ENCODE measurements at places on chromosomes 2 and 18.

- no peak for DNase-seq
These were observed 249.2 kb downstream of the TXNL1 start for GRCh38 chr18:56389190-56389589.

DNA sequence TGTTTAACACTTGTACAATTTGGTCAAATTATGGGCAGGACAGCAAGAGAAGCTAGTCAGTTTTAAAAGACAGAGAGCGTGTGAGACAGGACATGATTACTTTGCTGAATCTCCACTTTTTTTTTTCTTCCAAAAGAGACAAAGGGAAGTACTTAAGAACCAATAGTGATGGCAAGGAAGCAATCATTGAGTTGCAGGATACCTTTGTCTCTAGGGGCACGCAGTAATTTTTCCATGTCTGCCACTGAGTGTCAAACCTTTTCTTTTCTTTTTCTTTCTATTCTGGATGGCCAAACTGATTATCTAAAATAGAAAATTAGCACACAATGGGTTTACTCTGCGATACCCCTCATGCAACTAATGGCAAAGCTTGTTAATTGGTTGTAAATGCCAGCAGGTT lies 533.0 kb downstream of the PLCL1 start:
- DNase-seq, result no peak

GRCh38 chr2:193935114-193935513 lies 1721.9 kb upstream of the SLC39A10 start:
- DNase-seq, result no peak

GRCh38 chr18:36578871-36579710 lies 249.7 kb downstream of the TPGS2 start:
- no peak for DNase-seq

- DNase-seq, result no peak
These were observed 151.4 kb upstream of the SIX3 start for GRCh38 chr2:44789971-44790721.

DNA sequence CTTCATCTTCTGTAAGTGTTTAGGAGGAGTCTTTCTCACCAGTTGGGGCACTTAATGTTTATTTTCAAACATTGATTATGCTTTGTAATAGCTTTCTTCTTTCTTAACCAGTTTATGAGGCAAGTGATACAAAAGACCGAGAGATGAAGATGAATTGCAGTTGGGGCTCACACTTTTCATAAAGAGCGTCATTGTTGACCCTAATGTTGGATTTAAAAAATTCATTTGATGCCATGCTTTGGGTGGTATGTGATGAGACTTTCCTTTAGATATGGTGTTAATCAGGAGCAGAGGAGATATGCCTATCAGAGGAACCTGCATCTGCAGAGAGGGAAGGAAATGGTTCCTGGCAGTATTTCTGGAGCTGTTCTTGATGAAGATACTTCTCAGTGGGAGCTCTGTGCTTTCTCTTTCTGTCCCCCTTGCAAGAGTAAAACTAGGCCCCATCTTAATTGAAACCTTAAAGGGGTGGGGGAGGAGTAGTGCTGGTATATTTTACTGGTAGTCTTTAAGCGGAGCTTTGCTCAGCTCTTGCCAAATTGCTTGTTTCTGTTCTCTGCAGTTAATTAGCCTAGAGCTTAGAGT lies 2.3 kb downstream of the EML4 start:
- no peak for DNase-seq

DNA sequence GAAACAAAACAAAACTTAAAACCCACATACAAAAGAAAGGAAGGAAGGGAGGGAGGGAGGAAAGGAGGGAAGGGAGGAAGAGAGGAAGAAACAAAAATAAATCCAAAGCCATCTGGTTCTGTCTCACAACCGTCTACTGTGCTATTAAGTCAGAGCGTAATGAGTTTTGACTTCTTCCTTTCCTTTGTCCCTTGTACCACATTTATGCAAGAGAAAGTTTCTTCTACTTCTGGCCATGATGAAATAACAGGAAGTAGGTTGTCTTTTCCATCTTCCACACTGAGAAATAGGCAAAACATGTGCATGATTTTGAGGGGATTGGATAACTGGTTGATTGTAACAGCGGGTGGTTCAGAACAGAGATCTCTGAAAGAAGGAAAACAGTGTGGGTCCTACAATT lies 121.4 kb downstream of the CTAGE1 start:
- no peak for DNase-seq

GRCh38 chr2:205060269-205060668 lies 515.0 kb downstream of the PARD3B start:
- no peak for DNase-seq

- no peak for DNase-seq
These were observed 73.8 kb downstream of the CAVIN2 start for GRCh38 chr2:191773136-191773535.

GRCh38 chr2:29361231-29361630 lies 246.0 kb downstream of the CLIP4 start:
- DNase-seq, result no peak

DNA sequence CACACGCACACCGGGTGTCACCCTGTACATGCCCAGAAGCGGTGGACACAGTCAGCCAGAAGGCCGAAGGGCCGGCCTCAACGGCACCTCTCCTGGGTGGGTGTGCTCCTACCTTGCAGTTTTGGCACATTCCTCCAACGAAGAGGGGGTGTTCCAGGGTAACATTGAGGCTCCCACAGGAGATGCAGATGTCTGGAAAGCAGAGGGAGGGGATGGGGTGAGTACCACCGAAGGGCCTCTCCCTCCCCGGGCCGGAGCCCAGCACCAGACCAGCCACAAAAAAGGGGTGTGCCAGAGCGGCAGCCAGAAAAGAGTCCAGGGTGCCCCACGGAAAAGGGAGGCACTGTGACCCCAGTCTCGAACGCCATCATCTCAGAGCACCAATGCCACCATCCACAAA lies 76.8 kb upstream of the POMC start:
- DNase-seq, result no peak

DNA sequence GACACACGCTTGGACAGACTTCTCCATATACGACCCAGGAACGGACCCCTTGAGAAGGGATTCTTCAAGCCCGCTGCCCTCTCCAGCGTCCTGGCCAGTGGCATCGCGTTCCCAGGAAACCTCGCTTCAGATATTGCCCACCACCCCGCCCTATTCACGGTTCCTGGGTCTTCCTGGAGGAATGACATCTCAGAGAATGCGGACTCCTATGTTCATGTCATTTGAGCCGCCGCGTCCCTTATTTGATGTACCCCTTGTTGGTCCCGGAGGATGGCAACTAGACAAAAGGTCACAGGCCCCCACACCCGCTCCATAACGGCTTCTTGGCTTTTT lies 588 bp upstream of the CCDC93 start:
- no peak for DNase-seq

GRCh38 chr2:160460333-160460731 lies 33.3 kb downstream of the RBMS1 start:
- DNase-seq, result no peak

GRCh38 chr2:58376592-58376991 lies 135.5 kb upstream of the FANCL start:
- no peak for DNase-seq

DNA sequence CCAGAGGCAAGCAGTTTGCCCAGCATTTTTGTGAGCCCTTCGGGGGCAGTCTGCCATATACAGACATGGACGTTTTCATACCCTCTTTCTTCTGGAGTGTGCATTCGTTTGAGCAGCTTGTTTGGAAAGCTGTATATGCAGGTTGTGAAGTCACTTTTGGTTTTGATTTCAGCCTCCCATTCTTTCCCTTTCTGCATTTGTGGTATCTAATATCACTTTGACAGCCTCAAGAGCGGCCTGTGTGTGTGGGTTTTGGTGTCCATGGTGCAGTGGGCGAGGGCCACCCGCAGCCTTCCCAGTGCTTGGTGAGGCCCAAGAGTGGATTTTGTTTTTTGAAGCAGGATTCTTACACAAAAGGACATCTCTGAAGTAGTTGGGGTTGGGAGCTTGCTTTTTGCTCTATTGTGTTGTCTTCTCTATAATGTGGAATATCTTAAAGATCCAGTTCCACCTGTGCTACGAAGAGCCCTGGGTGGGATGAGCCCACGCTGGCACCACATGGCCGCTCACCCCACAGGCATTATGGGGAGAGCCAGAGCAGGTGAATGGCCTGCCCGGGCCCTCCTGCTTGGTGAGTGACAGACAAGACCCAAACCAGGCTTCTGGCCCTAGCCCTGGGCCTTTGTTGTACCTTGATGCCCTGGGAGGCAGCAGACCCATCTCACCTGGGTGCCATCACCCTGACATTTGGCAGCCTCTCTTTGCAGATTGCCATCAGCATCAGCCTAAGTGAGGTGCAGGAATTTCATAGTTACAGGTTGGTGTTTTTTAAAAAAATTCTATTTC lies 29.5 kb downstream of the INPP4A start:
- DNase-seq, result no peak

DNA sequence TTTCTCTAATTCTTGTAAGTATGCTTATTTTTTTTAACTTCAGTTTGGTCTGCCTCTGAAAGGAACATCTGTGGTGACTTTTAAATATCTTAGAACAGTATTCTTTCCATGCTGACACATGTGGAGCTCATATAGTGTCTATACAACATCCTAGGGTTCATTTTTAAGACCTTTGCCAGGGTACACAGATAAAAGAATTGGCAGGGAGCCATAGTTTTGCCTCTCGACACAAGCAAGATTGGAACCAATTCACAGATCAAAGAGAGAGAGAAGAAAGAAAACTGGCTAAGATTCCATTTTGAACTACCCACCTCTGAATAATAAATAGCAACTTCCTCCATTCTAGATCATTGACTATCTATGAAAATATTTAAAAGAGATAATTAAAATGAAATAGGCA lies 142.7 kb upstream of the ST6GAL2 start:
- DNase-seq, result no peak

DNA sequence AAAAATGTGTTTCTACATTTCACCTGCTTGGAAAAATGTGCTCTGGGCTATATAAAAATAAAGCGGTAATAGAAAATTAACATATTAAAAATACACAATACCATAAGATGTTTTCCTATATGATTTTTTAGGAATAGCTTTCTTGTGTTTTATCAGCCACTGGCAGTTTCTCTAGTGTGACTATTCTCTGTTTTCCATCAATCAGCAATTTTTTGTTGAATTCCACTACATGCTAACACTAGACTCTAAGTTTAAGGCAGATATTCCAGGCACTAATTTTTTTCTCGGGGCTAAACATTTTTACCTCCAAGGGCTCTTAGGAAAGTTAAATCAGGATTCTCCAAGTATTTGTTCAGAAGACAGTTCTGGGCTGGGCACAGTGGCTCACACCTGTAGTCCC lies 140.5 kb downstream of the SPHKAP start:
- no peak for DNase-seq

- DNase-seq, result no peak
These were observed 45.7 kb downstream of the CCDC93 start for GRCh38 chr2:117967977-117968718.

- no peak for DNase-seq
These were observed 9.9 kb downstream of the COL3A1 start for GRCh38 chr2:188984065-188984491.

GRCh38 chr18:58721566-58722239 lies 50.4 kb downstream of the MALT1 start:
- no peak for DNase-seq

GRCh38 chr2:234249873-234250272 lies 199.4 kb downstream of the SPP2 start:
- no peak for DNase-seq

DNA sequence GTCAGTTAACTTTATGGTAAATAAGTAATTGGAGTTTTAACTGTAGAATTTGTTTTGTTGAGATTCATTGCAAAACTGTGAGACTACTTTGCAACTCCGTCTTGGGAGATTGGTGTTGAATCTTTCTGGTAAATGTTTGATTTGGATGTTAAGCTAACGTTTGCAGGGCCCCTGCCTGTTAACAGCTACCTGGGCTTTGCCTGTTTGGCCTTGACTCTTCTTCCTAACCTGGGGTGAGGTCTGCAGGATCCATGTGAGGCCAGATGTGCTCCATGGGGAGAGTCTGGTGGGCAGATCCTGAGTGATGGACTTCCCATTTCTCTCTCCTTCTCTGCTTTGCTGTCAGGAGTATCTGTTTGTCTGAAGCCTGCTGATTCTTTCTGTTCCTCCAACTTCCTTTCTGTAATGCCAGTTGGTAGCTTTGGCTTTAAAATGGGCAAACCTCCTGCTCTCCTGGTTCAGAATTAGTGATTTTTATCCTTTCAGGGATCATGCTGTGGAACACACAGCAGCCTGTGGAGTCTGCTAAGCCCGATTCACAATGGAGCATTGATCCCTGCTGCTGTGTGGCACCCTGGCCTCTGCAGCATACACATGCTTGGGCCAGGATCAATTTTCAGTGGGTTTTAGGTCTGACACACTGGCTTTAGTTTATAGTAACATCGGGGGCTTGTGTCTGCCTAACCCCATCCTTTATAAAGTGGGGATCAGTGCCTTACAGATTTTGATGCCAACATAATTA lies 36.3 kb downstream of the PTPRM start:
- DNase-seq, result no peak

- DNase-seq, result no peak
These were observed 216.8 kb downstream of the VAPA start for GRCh38 chr18:10130606-10131005.

DNA sequence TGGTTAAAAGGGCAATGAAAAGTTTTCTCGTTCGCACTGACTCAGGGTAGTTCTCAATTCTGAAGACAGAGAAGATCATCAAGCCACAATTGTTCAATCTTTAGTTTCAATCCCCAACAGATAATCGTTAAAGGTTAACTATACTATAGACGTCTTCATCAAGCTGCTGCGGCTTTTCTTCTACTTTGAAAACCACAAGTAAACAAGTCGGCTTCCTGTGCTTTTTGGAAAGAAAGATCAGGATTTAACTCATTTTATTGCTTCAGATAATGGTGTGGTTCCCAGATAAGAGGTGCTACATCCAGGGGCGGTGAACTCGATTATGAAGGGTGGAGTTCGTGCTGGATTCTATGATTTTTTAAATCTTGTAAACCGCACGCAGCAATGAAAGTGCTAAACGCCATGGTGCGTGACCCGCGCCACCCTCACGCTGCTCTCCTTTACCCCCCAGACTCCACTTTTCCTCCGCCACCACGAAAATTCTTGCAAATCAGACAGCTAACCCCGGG lies 545 bp upstream of the CDCA7 start:
- DNase-seq, result no peak

DNA sequence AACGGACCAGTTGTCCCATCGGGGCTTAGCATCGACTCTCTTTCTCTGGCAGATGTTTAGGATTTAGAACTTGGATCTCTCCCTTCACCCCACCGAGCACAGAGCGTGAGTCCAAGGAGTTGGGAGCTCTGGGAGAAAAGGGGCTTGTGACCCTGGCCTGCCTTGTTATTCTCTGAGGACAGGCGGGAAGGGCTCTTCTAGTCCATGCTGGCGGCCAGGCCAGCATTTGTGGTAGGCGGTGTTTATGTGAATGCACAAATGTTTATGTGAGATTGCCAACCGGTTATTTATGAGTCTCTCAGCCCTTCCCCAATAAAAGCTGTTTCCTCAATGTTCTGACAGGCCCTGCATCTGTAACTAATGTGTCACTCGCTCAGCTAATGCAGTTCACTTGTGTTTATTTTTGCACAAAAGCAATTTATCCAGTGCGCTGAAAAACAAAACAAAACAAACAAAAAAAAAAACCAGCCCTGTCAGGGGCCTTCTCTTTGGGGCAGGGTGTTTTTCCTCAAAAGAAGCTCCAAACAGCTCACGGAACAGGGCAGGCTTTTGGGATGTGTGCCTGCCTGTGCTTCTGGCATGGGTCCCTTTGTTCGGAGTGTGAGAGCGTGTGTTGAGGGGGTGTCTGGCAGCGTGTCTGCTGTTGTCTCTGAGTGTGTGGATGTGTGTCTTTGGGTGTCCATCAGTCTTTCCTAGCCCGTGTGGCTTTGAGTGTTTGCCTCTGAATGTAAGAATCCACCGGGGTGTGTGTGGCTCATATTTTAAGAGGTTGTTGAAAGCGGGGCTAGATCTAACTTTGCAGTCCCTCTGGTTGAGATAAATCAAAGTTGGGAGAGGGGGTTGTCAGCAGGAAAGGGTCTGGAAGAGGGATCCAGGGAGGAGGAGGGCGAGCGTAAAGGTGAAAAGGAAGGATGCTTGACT lies 52.8 kb upstream of the HAAO start:
- no peak for DNase-seq

Data from activated T-helper 1 cell treated with anti-CD3 and anti-CD28 coated beads, Interleukin-12 subunit alpha, Interleukin-12 subunit beta, Interleukin-2, Interleukin-4 antibody, amounts not matched to agents 30 ng/mL and 10 ng/mL and 1 ng/mL, durations not matched to agents 14 hours and 24 hours and 36 hours (primary cell).